Left colon (tissue), 2 donors: ENCODE measurements at places on chromosomes 3 and 15. TPM values are rescaled to one million over a fixed set of nuclear protein-coding genes. Genes with fewer than 3 reads are reported as not detected.

COLQ gene
- total RNA-seq: 1.3 TPM

GRCh38 chr15:73930371-73930770, 4.1 kb downstream of the LOXL1 start:
- no peak for DNase-seq

SAMD7 gene
- total RNA-seq: not detected

DNA sequence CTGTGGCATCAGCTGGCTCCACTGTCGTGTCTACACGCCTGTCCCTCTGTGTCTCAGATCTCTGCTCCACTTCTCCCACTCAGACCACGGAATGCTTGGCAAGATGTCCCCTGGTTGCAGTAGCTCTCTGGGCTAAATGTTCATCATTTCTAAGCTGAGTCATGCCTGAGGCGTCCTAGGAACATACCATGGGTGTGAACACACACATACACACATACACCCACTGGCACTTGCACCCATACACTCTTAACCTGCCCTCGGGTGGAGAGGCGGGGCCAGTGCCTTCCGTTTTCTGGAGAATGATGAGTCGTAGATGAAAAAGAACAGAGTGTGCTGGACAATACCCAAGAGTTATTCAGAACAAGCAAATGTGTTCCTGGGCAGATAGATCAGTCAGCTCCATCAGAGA, 72.4 kb downstream of the SENP2 start:
- no peak for DNase-seq

- DNase-seq: no peak
Observed at GRCh38 chr15:64089543-64090280, 3.9 kb downstream of the CIAO2A start.

BOC gene
- total RNA-seq: 10.6 TPM

GRCh38 chr3:52801839-52802238, 7.2 kb downstream of the ITIH3 start:
- no peak for DNase-seq

CFAP100 gene
- total RNA-seq: not detected

DNA sequence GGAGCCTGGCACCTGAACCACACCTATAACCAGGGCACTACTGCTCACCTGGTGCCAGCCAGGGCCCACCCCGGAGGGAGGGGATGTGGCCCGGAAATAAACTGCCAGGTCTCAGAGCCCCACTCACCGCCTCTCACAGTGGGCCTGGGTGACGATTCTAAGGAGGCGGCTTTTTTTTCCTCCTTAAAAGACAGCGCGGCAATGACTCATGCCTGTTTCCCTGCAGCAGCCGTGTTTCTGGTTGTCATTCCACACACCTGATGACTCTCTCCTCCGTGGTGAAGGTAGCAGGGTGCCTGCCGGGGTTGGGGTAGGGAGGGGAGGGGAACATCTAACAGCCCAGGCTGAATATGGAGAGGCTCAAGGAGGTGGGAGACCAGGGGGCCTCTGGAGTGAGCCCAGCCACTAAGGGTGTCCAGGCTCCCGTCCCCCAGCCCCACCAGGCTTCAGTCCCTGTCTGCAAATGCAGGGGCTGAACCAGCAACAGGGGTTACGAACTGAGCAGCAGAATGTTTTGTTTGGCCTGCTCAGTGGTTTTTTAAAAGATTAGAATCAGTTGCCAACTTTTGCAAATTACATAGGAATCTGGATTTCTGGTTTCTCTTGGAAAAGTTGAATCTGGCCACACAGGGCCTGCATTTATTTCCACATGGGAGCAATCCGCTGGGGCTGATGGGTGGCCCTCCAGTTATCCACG, 127.3 kb upstream of the LINGO1 start:
- DNase-seq: no peak

SYNM gene
- 5.2 TPM for total RNA-seq

DNA sequence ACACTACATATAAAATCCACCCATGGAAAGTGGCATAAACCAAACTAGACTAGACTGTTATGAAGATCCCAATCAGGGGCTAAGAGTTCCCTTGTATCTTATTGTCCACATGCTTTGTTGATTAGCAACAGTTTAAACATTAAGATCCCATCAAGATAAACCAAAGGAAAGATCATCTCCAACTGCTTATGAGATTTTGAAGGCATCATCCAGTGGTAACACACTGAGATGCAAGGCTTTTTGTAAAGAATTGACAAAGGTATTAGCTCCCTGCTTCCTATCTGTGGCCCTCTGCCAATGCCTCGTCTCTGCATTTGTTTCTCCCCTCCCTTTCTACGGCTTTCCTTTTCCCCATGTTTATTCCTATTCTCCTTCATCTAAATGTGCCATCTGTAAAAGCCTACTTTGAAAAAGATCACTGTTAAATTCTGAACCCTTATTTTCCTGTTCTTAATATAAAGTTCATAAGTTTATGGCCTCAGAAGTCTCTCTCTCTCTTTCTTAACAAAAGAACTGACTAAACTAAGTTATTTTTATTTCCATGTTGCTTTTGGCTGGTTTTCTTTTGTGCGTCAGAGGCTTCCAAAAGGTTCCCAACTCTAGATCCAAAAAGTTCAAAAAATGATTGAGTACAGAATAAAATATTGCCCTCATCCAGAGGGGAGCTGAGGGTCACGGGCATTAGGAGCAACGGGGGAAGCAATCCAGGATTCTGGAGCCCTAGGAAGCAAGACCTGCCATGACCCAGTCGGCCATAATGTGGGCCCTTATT, 5.5 kb downstream of the PLD1 start:
- DNase-seq: no peak

DNA sequence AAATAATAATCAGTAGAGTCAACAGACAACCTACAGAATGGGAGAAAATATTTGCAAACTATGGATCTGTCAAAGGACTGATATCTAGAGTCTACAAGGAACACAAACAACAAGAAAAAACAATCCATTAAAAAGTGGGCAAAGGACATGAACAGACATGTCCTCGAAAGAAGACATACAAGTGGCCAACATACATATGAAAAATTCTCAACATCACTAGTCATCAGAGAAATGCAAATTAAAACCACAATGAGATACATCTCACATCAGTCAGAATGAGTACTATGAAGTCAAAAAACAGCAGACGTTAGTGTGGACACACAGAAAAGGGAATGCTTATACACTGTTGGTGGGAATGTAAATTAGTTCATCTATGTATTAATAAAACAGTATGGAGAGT, 33.7 kb downstream of the SLC2A2 start:
- DNase-seq: no peak
